HCEC 1CT (cell line): ENCODE measurements at places on chromosomes 7 and 10.

DNA sequence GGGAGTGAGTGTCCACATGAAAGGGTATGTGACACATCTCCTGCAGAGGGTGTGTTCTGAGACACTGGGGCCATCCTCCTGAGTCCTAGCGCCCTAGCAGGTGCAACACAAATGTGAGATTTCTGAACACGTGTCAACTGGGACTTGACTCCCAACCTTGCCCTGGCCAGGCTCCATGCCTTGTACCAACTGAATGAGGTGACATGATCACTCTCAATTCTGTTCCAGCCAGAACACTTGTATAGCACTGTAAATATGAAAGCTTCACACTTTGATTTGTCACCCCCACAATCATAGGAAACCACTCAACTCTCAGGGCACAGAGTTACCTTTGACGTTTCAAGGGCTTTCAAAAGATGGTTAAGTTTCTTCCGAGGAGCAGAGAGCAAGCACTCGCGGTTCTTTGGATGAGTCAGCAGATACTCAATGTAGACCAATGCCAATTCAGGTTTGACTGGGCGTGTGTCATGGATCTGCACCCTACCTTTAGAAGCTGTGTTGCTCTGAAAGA, 48.6 kb downstream of the NCAPG2 start:
- no peak for DNase-seq

GRCh38 chr10:110783509-110784107, 88.1 kb upstream of the PDCD4 start:
- peak; percentile 17 for DNase-seq

- DNase-seq: no peak
Measured at GRCh38 chr10:115092258-115092554, 959 bp upstream of the ATRNL1 start.

DNA sequence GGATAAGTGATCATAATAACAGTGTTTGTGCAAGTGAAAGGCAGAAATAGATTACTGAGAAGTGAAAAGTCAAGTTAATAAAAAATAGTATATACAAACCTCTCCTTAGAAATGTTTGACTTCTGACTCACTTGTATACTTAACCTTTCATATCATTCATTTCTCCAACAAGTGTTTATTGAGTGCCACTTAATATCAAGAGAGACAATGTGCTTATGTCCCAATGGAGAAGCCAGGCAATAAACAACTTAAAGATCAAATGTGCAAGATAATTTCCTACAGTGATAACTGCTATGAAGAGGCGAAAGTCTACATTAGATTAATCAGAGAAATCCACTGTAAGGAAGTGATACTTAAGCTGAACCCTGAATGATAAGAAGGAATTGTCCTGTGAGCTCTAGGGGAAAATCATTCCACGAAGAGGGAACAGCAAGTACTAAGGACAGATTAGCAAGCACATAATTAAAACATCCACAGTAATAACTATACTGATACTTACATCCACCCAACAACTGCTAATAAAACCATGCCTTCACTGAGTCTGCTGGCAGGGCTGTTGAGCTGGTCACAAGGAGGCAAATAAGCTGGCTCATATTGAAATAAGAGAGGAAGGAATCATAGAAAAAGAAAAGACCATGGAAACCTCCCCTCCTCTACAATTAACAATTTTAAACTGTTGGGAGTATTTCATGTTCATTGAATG, 203.5 kb downstream of the CTNNA3 start:
- DNase-seq: no peak

GRCh38 chr7:33582533-33582932, 322.8 kb upstream of the BMPER start:
- no peak for DNase-seq

GRCh38 chr10:89047397-89047796, 56.8 kb downstream of the FAS start:
- no peak for DNase-seq

DNA sequence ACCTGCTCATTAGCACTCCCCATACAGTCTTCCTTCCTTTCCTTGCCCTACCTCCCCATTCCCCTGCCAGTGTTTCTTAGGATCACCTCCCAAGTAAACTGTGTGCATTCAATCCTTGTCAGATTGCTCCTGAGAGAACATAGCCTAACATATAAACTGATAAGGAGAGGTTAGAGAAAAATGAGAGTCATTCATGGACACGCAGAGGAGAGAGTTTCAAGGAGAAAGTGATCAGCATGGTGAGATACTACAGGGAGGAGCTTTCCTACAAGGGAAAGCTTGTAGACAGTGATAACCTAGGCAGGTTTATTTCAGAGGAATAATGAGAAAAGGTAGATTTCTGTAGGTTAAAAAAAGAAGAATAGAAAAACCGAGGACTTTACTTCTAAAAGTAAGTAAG, 2.8 kb upstream of the ZC3HAV1L start:
- DNase-seq: no peak

GRCh38 chr7:1536743-1537534, 6.4 kb downstream of the MAFK start:
- peak; percentile 98 for DNase-seq

- DNase-seq: no peak
Measured at GRCh38 chr7:39094731-39095130, 117.0 kb downstream of the POU6F2 start.

DNA sequence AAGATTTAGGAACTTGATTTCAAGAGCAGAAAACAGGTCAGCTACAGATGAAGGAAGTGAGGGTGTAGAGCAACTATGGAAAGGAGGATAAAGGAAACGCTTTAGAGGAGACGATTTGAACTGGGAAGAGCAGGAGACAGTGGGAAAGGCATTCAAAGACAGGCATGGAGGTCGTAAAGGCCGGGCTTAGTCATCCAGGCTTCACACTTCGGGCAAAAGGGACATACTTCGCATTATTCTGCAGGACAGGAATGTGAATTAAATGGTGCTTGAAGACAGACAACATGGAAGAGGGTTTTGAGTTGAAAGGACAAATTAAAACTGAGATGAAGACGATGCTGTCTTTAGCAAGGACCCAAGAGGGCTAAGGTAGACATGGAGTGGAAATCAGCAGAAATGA, 8.1 kb downstream of the FAM171A1 start:
- peak; percentile 47 for DNase-seq

- DNase-seq: peak; percentile 99
Measured at GRCh38 chr10:5944389-5945189, 32.8 kb downstream of the IL15RA start.

DNA sequence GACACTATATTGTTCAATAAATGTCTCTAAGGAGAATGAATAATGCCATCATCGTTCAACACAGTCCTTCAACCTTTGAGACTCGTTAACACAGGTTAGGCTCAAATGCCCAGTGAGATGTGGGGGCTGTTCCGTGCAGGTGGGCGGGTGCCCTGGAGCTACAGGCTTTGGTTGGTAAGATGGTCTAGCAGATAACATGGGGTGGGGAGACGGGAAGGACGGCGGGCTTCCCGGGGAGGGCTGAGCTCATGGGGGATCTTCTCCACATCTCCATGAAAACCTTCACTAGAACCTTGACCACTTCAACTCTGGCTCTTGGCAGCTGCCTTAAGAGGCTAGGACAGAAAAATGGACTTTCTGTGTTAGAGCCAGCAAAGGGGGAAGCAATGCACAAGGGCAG, 134.1 kb upstream of the TCERG1L start:
- no peak for DNase-seq

DNA sequence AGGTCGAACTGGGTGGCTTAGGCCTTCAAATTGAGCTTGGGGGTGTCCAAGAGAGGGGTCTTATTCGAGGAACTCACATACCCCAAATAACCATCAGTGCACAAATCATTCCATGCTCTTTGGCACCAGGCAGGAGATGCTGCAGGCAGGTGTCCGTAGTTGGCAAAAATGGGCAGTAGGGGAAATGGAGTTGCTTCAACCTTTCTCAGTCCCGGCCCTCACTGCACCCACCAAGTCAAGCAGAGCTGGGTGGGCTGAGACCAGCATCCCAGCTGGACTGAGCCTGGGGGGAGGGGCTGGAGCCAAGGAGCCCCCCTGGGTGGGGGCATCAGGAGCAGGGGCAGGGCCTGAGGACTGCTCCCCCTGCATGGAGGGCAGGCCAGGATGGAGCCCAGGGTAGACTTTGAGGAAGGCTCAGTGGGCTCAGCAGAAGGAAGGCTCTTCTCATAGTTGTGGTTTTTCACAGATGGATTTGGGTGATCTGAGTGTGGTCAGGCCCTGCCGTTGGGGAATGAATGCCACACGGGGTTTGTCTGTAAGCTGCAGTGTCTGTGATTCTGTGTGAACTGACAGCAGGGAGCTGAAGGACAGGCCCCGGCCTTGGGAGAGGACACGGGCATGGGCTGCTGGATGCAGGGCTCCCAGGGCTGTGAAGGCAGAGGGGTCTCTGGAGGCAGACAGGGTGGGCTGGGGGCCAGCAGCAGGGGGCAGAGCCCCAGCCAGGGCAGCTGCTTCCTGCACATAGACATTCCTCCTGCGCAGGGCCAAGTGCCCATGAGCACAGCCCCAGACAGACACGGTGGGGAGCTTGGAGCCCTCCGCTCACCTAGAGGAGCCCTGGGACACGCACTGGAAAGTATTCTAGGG, 144.5 kb downstream of the ADCY1 start:
- DNase-seq: no peak

DNA sequence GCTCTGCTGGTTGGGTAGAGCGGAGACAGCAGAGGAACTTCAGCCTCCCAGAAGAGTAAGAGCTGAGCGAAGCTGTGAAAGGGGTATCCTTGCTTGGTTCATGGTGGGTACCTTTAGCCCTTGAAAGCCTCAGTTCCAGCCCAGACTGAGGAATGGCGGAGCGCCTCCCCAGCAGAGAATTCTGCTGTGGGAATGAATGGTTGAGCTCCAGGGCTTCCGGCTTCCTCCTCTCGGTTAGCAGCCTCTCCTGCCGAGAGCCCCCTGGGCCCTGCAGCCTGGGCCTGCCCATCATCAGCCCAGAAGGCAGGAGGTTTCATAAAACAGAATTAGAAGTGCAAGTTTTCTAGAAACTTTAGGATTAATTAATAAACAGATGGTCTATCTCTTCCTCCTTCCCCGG, 79.9 kb upstream of the ANLN start:
- no peak for DNase-seq

DNA sequence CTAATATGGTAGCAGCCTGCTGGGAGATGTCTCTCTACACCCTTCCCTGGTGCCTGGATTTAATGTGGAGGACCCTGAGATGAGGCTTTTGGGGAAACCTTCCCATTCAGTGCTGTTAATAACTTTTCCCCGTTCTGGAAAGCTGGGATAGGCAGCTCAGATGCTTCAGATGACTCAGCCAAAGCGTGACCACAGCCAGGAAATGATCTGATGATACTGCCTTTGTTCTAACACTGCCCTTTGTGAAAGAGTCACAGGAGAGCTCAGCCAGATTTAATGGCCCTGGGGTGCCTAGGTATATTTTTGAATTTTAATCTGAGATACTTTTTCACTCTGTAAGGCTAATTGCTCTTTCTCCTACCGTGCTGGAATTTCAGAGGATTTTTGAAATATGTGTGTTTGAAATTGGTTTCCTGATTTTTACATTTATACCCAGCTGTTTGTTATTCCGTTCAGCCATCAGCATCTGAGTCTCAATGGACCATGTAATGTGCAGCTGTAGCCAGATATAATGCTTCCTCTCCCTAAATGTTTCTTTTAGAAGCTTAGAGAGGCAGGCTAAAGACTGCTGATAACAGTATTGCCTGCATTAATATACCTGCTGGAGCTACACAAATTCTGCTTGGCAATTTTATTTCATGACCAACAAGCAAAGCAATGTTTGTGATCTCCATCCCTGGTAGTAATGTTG, 17.8 kb downstream of the CELF2 start:
- peak; percentile 70 for DNase-seq

- DNase-seq: peak; percentile 100
Measured at GRCh38 chr7:142556740-142557139, 192.5 kb upstream of the PRSS1 start.

- DNase-seq: no peak
Measured at GRCh38 chr10:74770400-74770799, 56.0 kb upstream of the KAT6B start.

GRCh38 chr10:63976538-63976937, 455.3 kb downstream of the REEP3 start:
- no peak for DNase-seq

GRCh38 chr7:149071641-149072437, 18.7 kb downstream of the ZNF786 start:
- no peak for DNase-seq

DNA sequence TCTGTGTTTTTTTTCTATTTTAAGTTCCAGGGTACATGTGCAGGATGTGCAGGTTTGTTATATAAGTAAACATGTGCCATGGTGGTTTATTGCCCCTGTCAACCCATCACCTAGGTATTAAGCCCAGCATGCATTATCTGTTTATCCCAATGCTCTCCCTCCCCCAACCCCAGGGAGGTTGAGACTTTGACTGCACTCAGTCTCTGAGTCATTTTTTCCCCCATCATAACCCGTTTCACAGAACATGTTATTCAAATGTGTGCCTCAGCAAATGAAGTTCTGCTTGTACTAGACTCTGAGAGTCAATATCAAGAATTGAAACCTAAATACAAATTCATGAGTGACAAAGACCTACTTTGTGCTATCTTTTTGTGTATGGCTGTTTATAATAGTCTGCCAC, 70.0 kb upstream of the CYP26C1 start:
- DNase-seq: peak; percentile 45

- no peak for DNase-seq
Measured at GRCh38 chr7:23021596-23021995, 7.7 kb upstream of the HYCC1 start.

- DNase-seq: no peak
Measured at GRCh38 chr7:15783987-15784693, 97.7 kb upstream of the MEOX2 start.

- peak; percentile 99 for DNase-seq
Measured at GRCh38 chr10:29784175-29784773, 149.5 kb upstream of the SVIL start.

DNA sequence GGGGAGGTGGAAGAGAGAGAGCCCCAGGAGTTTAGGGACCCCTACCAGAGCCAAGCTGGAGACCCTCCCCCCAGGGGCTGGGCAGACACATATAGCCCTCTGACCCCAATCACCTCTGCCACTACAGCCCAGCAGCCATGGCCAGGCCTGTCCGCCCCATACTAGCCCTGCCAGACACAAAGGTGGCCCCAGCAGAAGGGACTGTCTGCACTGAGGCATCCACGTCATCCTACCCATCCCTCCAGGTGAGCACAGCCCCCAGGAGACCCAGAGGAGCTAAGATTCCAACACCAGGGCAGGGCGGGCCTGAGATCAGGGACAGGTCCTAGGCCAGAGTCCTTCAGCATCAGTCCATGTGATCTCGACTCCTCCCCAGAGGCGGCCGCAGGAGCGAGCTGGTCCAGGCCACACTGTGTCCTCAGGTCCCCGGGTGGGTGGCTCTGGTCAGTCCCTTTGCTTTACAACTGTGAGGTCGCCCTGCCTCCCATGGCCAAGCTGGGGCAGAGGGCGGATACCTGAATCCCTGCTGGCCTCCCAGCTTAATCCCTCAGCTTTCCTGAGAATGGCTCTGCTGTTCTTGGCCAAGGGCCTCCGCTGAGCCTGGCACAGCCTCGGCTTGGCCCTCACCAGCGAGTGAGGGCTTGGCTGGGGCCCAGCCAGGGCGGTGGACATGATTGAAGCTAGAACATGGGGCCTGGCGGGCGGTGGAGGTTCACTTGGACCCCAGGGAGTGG, 14.3 kb upstream of the ELN start:
- DNase-seq: no peak
